ENCODE measurements at places on chromosomes 6 and 20.

DNA sequence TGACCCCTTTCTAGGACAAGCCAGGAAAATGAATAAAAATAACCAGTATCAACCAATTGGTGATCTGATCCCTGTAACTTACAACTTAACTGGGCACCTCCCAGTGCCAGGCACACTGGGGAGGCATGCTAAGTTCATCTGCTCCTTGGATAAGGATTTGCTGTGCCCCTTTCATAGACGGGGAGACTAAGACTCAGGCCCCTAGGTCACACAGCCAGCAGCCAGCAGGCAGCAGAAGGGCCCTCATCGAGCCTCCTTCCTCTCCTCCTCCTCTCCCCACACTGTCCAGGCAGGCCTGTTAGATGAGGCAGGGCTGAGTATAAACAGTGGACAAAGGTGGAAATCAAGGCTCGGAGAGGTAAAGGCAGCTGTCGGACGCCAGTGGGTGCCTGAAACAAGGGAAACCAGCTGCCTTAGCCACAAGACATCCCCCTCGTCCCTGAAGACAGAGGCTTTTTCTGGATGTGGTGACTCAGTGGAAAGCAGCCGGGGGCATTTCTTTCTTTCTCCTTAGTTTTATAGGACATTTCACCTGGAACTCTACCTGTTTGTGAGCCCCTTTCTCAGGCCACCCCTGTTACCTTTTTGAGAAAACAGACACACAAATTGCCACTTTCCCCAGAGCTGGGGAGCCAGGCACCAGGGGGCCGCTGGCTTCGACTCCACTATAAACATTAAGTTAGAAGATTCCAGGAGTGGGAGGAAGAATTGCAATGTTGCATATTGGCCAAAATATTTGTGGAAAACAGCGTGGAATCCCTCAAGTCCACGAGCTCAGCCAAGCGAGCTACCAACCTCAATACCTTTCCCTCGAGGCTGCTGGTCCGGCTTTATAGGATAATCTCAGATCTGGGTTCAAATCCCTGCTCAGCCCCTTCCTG lies 166.0 kb downstream of the PREX1 start:
- DNase-seq = no peak

GRCh38 chr6:320351-321157 lies 28.3 kb downstream of the DUSP22 start:
- no peak for DNase-seq

DNA sequence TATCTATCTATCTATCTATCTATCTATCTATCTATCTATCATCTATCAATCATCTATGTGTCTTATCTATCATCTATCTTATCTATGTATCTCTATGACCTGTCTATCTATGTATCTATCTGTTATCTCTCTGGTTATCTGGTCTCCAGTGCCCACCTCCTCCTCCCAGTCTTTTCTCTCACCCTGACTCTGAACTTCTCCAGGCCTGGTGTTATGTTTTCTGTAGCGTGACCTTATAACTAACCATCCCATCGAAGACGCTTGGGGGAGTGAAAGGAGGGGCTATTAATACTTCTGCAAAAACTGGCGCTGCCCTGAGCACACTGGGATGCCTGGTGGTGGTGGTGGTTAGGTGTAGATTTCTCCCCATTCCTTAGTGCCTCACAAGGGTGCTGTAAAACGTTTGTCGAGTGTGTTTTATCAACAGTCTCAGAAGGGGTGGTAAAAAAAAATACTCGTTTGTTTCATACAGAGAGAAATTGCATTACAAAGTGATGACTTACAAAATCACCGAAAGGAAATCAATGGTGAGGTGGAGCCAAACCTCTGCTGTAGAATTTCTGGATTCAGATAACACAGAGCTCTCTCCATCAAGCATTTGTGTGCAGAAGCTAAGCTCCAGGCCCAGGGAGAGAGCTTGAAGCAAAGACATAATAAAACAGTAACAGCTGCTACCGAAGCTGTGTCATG lies 156.2 kb downstream of the BCAS1 start:
- DNase-seq = no peak

DNA sequence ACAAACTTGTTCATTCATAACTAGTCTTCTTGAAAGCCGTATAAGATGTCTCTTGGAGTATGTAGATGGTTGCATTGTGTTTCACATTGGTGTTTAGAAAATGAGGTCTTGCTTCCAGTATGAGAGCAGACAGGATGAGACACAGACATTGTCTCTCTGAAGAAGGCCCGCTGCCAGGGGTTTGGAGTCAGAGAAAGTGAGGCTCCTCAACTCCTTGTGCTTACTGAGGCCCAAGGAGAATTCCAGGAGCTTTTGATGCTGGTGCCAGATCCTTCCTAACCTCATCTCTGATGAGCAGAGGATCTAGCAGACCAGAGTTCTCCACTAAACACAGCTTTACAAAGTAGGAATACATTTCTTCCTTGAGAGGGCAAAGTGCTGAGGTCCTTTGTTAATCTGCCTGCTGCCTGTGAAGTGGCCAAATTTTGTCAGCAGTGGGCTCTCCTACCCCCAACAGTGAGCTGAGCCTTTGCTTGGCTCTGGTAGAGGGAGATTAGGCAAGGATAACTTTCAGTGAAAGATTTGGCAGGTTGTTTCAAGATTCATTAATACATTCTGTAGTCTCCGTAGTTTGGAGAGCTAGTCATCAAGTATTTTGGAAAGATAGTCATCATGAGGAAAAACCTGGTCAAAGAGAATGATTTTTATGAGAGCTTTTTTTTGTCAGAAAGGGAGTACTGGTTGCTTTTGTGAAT lies 9.7 kb downstream of the MAPRE1 start:
- DNase-seq = no peak

DNA sequence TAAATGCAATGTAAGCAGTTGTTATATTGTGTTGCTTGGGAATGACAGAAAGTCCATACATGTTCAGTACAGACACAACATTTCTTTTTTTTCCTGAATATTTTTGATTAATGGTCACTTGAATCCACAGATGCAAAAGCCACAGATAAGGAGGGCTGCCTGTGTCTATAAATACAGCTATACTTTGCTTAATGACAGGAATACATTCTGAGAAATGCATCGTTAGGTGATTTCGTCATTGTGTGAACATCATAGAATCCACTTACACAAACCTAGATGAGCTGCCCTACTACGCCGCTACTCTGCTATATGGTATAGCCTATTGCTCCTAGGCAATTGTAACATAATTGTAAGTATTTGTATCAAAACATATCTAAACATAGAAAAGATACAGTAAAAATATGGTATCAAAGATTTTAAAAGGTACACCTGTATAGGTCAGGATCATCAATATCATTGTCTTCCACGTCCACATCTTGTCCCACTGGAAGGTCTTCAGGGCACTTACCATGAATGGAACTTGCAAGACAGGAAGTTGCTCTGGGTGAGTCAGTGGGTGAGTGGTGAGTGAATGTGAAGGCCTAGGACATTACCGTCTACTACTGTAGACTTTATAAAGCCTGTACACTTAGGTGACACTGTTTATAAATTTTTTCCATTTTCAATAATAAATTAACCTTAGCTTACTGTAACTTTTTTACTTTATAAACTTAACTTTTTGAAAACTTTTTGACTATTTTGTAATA lies 27.9 kb upstream of the POPDC3 start:
- no peak for DNase-seq

- no peak for DNase-seq
These were observed 80.2 kb upstream of the PRDM1 start for GRCh38 chr6:106005954-106006353.

DNA sequence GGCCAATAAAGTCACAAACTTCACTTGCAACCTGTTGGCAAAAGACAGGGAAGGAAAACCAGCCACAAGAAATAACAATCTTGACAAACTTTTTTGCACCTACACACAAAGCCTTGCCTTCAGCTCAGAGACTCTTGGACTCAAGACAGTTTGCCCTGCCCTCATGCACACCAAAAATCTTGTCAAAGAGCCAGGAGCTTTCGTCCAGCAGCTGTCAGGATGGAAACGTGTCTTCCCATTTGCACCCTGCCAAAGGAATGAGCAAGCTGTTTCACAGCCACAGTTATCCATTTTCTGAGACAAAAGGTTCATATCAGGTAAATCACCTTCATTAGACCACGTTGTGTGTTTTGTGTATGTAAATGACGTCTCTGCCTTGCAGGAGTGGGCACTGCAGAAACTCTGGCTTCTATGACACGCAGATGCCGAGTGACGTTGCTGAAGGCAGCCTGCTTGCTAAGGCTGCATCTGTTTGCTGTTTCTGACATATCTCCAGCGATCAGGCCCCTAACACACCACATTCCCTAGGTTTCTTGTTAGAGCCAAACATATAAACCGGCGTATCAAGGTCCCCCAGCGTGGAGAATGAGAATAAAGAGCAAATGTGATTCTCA lies 193.4 kb downstream of the SYNDIG1 start:
- no peak for DNase-seq
